ENCODE measurements at places on chromosomes 3 and 15. TPM values are rescaled to one million over a fixed set of nuclear protein-coding genes. Genes with fewer than 3 reads are reported as not detected.

VEPH1 gene
- 30.0 TPM for total RNA-seq

DZIP1L gene
- total RNA-seq, result 33.7 TPM

LTK gene
- not detected for total RNA-seq

CSTA gene
- total RNA-seq, result not detected

TERC gene
- total RNA-seq, result 17.8 TPM

XIRP1 gene
- total RNA-seq, result not detected

SEMA6D gene
- total RNA-seq, result 18.2 TPM

LSMEM2 gene
- total RNA-seq, result not detected

CYP1A2 gene
- total RNA-seq, result not detected

CCR9 gene
- total RNA-seq, result not detected

FBLN2 gene
- 54.7 TPM for total RNA-seq

DNA sequence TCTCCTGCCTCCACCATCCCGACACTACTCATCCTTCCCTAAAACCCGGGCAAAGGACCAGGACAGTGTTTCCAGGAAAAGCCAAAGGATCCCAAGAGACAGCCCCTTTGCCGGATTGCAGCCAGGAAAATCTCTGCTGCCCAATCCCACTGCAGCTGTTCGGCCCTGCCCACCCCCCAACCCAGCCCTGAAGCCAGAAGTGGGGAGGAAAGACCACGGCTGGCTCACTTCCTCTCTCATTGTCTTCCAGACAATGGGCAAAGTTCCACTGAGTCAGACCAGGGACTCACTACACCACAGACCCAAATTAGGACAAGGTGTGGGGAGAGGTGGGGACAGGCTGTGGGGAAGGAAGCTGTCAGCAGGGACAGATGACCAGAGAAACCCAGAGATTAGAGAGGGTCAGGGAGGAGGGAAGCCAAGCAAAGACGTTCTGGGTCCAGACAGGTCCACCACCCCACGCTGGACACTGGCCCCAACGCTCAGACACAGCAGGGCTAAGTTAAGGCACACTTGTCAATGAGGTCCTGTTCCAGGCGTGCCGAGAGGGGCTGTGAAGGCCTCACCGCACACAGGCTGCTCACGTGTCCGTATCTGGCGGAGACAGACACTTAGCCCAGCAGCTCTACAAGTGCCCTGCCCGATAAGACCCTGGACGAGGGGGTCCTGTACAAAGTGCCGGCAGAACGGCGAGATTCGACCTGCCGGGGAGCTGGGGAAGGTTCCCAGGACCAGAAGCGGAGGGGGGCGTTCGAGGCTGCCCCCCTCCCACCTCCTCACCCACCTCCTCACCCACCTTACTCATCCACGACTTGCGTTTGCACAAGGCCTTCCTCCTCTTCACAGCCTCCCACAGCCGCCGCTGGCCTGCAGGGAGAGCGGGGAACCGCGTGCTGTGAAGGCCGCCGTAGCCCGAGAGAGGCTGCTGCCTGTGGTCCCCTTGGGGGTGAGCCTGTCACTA, 21.9 kb downstream of the TNK2 start:
- H3K27me3 ChIP-seq, result no peaks in the 10 kb centered on the region
- no peak overlapping the region for H3K4me3 ChIP-seq
- H3K4me1 ChIP-seq, result no peaks in the 10 kb centered on the region
- no peaks in the 10 kb centered on the region for H3K36me3 ChIP-seq

DNA sequence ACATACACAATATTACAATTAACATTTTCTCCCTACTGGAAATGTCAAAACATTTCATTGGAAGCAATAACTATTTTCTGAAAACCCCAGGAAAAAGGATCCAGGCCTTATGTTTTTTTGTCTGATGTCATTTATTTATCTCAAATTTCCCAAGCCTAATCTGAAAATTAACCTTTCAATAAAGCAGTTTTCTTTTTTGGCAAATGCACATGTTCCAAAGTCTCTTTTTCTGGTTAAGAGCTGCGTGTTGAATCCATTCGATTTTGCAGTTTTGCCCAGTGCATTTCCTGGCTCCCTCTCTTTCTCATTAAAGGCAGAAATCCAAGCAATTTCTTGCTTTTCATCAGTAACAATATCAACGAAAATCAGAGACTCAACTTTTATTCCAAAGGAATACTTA, 222.3 kb downstream of the NR1D2 start:
- DNase-seq, result no peak
- H3K36me3 ChIP-seq, result no peaks in the 10 kb centered on the region
- no peak overlapping the region for H3K4me3 ChIP-seq
- H3K27ac ChIP-seq, result no peak overlapping the region
- H3K27me3 ChIP-seq, result no peaks in the 10 kb centered on the region

GRCh38 chr15:57772223-57772957, 65.9 kb downstream of the POLR2M start:
- no peak overlapping the region for H3K4me3 ChIP-seq
- H3K27ac ChIP-seq, result no peak overlapping the region

GRCh38 chr3:107235193-107235927, 141.9 kb upstream of the CCDC54 start:
- peak overlapping the region; percentile 59 for H3K4me3 ChIP-seq
- no peaks in the 10 kb centered on the region for H3K36me3 ChIP-seq
- peaks cover 6% of the 10 kb centered on the region for H3K4me1 ChIP-seq

DNA sequence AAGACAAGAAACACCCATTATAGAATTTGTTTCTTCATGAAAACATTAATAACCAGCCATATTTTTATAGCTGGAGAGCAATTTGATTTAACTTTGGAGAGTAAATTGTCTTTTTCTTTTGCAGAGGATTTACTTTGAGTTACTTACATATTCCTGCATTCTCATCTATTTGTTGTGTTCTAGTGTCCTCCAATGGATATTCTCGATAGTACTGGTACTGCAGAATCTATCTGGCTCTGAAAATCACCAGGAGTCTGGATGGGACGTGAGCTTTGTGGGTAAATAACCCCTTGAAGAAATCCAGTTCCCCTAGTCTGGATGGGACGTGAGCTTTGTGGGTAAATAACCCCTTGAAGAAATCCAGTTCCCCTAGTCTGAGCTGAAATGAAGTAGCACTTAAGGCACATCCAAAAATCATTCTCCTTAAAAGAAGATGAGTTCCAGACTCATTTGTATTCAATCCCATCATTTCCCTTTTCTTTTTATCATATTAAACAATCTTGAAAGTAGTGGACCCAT, 294.1 kb upstream of the UBE2E2 start:
- no peaks in the 10 kb centered on the region for H3K36me3 ChIP-seq
- H3K4me3 ChIP-seq, result no peak overlapping the region
- no peaks in the 10 kb centered on the region for H3K27me3 ChIP-seq
- no peaks in the 10 kb centered on the region for H3K4me1 ChIP-seq
- no peak for DNase-seq
- no peak overlapping the region for H3K27ac ChIP-seq

GRCh38 chr3:141754032-141754431, 9.2 kb upstream of the GRK7 start:
- no peaks in the 10 kb centered on the region for H3K27me3 ChIP-seq
- H3K4me3 ChIP-seq, result no peak overlapping the region
- H3K4me1 ChIP-seq, result no peaks in the 10 kb centered on the region
- no peaks in the 10 kb centered on the region for H3K36me3 ChIP-seq
- no peak overlapping the region for H3K27ac ChIP-seq
- no peak for DNase-seq

DNA sequence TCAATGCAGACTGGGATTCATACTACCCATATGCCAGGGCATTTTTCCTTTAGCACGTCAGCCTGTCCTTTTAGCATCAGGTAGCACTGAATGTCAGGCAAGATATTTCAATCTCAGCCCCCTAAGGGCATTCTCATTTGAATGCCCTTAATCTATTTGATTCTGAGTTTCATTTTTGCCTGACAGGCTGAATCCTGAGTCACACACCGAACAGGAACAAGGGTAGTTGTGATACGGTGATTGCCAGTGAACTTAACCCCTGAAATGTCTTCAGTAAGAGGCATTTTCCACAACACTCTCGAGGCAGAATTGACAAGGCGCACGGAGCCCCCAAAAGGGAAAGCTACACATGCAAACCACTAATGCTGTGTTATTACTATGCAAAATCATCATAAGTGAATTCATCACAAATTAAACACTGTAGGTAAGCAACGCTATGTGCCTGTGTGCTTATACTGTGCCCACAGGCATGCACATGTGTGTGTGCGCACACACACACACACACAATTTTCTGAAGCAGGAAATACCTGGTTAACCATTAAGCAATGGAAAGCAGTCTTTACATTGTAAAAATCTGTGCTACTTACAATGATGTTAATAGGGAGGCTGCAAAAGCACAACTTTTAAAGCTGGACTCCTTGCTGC, 130.4 kb downstream of the ZNF385D start:
- H3K27me3 ChIP-seq, result no peaks in the 10 kb centered on the region
- peaks cover 6% of the 10 kb centered on the region for H3K4me1 ChIP-seq
- no peaks in the 10 kb centered on the region for H3K36me3 ChIP-seq
- no peak overlapping the region for H3K4me3 ChIP-seq
- H3K27ac ChIP-seq, result no peak overlapping the region

DNA sequence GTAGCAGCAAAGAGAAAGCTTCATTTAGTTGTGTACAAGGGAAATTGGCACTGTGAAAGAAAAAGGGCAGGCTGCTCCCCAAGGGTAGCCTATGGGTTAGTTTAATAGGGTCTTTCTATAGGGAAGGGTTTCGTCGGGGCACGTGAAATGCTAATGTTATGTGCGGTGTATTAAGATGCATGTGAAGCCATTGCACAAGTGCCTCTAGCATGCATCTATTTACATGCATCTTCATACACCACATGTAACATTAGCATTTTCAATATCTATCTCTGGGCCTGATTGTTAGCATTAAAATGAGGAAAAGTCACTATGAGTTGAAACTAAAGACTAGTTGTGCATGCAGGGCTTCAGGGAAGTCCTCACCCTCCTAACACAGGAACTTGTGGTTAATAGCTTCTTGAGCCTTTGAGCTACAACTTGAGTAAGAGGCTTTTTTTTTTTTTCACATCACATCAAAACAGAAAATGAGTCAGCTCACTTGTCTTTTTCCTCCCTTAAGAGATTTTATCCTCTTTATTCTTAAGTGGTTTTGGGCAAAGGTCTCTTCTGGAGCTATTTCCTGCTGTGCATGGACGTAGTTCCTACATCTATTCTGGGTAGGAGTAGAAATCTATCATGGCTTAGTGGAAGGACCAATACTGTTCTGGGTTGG, 613.4 kb downstream of the ZPLD1 start:
- no peak for DNase-seq
- H3K27ac ChIP-seq, result no peak overlapping the region
- no peak overlapping the region for H3K4me3 ChIP-seq

DNA sequence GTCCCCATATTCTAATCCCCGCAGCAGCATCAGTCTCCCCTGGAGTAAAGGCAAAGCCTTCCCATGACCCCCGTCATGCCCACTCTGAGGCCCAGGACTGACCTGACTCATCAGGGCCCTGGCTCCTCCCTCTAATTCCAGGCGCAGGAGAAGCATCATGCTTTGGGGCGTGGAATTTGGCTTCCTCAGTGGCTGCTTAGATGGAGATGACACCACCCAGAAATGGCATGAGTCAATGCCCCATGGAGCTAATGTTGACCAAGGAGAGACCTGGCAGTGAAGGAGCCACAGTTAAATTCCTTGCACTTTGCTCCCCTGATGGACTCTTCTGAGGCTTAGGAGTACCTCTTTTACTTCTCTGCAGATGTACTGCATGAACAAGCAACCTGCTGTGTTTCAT, 204.2 kb upstream of the PROK2 start:
- H3K27me3 ChIP-seq, result no peaks in the 10 kb centered on the region
- no peak overlapping the region for H3K4me3 ChIP-seq
- H3K27ac ChIP-seq, result no peak overlapping the region
- no peaks in the 10 kb centered on the region for H3K4me1 ChIP-seq
- DNase-seq, result no peak
- H3K36me3 ChIP-seq, result no peaks in the 10 kb centered on the region

- peaks cover 5% of the 10 kb centered on the region for H3K4me1 ChIP-seq
- peaks cover 3% of the 10 kb centered on the region for H3K36me3 ChIP-seq
- H3K4me3 ChIP-seq, result no peak overlapping the region
These were observed 23.0 kb downstream of the HPS3 start for GRCh38 chr3:149152420-149152819.

GRCh38 chr3:183158551-183159006, 4.0 kb downstream of the LAMP3 start:
- H3K27me3 ChIP-seq, result no peaks in the 10 kb centered on the region
- no peak overlapping the region for H3K27ac ChIP-seq
- peaks cover 8% of the 10 kb centered on the region for H3K4me1 ChIP-seq
- H3K4me3 ChIP-seq, result no peak overlapping the region

DNA sequence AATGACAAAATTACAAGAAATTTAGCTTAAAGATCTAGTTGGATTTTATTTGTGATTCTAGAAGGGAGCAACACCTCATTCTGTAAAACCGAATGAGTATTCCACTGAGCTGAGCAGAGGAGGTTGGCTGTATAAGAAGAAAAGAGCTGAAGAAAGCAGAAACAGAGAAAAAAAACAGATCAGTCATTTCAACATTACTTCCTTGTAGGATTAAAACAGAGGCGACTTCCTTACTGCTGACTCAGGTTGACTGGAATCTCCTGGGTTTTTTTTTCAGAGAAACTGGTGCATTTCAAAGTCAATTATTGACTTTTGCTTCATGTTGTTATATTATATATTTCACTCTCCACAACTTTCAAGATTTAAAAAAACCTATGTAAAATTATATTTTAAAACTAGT, 368.1 kb upstream of the UBE2E2 start:
- H3K36me3 ChIP-seq, result no peaks in the 10 kb centered on the region
- no peak overlapping the region for H3K27ac ChIP-seq
- no peaks in the 10 kb centered on the region for H3K27me3 ChIP-seq
- H3K4me3 ChIP-seq, result no peak overlapping the region

DNA sequence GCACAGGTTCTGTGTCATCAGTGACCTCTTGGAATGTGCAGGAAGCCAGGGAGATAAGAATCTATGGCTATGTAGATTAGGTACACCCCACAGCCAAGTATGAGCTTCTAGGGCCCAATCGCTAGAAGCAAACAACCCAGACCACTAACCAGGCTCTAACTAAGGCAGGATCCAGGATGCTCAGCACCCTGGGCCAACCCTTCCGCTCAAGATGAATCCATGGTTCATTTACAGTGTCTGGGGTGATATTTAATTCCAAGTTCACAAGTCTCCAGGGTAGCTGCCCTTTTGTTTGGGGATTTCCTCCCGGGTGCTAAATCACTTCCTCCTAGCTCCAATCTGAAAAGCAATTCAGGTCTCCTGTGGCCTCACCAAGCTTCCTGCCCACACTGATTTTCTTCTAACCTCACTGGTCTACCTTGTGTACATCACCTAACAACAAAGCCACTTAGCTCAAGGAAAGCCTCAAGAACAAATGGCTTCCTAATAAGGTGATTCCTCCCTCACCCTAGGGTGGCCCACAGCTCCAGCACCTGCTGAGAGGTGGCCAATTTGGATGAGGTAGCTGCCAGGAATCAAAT, 2.4 kb downstream of the EHD4 start:
- peaks cover 49% of the 10 kb centered on the region for H3K4me1 ChIP-seq
- DNase-seq, result no peak
- no peaks in the 10 kb centered on the region for H3K27me3 ChIP-seq
- peak overlapping the region; percentile 98 for H3K27ac ChIP-seq

GRCh38 chr15:60661080-60661645, 182.2 kb upstream of the ICE2 start:
- no peak overlapping the region for H3K27ac ChIP-seq
- H3K4me3 ChIP-seq, result no peak overlapping the region

GRCh38 chr15:40151991-40152390, 8.9 kb upstream of the BUB1B start:
- DNase-seq, result no peak
- no peak overlapping the region for H3K4me3 ChIP-seq

Data from body of pancreas (tissue), 4 donors.